Activated naive CD8-positive, alpha-beta T cell treated with anti-CD3 and anti-CD28 coated beads for 36 hours (primary cell): ENCODE measurements at places on chromosomes 11 and 22.

DNA sequence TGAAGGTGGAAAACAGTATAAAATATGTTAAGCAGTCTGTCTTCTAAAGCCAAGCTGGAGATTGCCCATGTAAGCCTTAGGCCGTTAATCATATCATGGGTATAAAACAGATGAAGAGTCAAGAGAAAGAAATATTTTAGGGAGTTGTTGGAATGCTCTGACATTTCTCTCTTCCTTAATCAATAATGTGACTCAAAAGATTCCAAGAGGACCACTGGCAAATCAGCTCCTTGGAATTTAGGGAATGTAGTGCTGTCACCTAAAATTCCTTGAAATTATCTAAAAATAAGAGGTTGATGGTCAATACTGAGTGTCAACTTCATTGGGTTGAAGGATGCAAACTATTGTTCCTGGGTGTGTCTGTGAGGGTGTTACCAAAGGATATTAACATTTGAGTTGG, 525.9 kb downstream of the KCNA4 start:
- DNase-seq, result no peak

DNA sequence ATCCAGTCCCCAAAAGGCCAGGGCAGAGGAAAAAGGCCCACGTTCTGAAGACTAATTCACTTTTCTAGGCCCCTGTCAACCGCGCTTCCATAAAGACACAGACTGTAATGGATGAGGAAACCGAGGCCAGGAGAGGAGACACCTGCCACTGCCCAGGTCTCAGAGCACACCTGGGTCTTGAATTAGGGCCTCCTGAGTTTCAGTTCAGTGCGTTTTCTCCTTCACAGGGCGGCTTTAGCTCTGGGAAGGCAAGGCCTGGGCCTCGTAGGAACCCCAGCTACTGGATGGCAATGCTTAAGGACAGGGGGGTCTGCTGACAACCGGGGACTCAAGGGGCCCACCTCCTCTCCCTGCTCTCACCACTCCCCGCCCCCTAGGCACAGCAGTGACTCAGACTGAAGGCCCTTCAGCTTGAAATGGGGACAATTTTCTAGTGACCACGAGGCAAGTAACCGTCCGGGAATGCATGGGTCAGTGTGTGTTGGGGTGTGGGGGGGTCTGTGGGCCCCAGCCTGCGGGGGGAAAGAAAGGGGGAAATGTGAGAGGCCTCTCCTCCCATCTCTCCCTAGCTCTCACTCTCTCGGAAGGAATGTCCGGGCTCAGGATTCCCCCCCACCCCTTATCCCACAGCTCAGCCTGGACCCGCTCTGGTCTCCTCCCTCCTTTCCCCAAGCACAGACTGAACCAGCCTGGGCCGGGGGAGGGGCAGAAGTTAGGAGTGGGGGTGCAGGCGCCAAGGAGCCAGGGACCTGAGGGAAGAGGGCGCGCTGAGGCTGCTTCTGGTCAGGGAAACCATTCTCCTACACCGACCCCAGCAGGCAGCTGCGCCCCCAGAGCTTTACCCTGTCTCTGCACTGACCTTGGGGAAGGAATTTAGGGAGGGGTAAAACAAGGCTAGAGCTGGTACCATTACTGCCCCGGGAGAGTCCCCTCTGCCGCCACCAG, 17.2 kb downstream of the CREB3L1 start:
- DNase-seq, result no peak

- no peak for DNase-seq
Observed at GRCh38 chr11:109300211-109300610, 121.8 kb upstream of the C11orf87 start.

DNA sequence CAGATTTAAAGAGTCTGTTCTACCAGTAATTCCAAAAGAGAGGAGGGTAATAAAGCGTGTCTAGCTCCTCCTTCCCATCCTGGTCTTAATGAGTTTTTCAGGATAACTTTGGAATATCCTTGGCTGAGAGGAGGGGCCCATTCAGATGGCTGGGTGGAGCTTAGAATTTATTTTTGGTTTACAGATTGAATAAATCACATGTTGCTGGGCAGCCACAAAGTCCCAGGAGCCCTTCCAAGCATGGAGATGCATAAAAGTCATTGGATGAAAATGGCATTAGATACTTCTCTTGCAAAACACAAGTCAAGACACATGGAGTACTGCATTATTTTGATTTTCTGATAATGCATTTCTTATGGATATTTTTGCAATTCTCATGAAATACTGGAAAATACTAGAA, 139.0 kb downstream of the TRPC6 start:
- DNase-seq, result no peak

DNA sequence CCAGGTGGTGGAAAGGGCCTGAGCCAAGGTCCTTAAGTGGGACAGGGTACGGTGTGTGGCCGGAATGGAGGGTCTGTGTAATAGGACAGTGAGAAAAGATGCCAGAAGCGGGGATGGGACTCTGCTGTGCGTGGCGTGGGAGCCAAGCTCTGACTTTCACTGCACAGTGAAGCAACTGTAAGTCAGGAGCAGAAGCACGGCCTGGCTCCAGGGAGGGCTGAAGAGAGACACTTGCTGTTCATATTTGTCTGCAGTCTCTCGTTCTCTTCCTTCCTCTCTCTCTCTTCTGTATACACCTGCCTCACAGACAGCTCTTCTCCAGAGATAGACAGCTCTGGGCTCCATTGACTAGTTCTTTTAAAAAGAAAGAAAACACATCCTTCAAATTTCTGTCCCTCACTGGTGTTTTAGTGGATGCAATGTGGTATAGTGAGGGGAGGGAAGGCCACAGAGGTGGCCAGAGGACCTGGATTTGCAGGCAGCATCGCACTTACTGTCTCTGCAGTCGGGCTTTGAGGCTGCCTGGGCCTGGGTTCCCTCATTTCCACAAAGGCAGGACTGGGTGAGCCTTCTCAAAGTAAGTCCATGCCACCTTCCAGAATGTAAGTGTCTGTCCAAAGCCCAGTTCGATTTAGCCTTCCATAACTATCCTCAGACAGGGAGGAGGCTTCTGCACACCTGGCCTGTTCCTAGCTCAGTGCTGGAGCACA, 2.1 kb downstream of the IL17RA start:
- no peak for DNase-seq

DNA sequence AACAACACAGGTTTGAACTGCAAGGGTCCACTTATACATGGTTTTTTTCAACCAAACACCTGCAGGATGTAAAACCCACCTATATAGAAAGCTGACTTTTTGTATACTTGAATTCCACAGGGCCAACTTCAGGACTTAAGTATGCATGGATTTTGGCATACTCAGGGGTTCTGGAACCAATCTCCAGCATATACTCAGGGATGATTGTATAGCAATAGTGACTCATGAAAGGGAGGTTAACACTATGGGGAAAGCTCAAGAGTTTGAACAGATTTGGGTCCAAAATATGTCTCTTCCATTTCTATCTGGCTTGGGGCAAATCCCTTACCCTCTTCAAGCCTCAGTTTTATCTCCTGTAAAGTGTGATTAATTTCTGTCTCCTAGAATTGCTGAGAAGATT, 94.9 kb downstream of the MICAL2 start:
- DNase-seq, result no peak

GRCh38 chr11:79547256-79547655, 106.4 kb upstream of the TENM4 start:
- DNase-seq, result no peak

DNA sequence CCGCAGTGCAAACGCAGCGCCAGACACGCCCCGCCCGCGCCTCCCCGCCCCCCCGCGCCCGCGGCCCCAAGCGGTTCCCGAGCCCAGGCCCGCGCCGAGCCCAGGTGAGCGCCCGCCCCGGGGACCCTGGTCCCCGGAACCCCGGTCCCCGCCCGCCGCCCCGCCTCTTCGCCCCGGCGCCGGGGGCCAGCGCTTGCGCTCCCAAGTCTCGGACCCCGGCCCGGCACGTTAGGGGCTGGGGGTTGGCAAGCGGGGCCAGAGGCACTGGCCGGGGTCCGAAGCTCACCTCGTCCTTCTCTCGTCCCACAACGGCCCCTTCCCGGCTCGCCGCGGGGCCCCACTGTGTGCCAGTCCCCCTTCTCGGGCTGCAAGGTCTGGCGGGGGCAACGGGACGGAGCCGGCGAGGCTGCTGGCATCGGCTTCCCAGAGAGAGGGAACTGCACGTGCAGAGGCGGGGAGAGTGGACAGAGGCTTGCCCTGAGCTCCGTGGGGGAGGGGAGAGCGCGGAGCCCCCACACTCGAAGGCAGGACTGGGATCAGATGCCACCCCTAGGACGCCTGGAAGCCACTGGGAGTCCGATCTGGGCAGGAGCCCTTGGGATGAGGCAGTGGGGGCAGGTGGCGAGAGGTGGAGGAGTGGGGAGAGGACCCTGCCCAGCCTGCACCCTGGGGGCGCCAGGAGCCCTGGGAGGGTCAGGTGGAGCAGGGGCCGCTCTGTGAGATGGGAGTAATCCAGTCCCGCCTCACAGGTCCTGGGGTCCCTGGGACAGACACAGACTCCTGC, 1.8 kb upstream of the AIFM3 start:
- DNase-seq, result no peak

GRCh38 chr11:544817-545166, 7.5 kb downstream of the LRRC56 start:
- DNase-seq, result no peak

DNA sequence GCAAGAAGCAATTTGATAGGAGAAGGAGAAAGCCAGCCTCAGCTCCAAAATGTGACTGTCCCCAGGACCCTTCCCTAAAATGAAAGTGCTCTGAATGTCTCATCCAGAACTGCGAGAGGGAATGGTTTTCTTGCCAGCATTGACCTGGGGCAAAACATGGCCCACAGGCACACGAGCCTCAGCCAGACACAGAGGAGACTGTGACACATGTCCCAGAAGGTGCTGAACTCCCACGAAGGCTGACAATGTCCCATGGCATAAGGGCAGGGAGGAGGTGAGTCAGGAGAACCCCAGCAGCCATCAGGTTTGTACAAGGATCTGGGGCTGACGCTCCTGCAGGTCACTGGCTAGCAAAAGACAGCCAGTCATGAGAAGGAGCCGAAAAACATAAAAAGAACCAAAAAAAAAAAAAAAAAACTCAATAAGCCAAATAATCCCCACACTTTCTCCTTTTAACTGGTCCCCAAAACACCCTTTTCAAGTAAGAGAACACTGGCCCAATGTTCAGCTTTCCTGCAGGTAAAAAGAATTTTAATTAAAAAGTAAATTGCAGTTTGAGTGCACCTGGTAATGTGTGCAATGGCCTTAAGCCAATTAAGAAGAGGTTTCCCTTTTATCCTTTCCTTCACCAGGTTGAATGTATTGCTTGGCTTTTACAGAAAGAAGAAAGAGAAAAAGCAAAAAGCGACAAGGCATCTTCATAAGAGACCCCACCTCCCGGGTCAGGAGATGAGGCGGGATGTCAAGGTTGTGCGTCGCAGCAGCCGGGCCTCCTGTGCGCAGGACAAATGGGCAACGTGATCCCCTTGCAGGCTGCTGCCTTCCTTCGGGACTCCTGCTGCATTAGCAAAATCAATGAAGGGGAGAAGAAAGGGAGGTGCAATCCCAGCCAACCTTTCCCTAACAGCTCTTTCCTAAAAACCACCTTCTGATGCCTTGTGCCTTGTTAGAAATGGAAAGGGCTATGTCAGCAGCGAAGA, 43.6 kb downstream of the GALNT18 start:
- DNase-seq, result no peak

- DNase-seq, result no peak
Observed at GRCh38 chr22:38266120-38266519, 6.7 kb downstream of the TMEM184B start.

GRCh38 chr11:128685402-128686020, 8.4 kb upstream of the FLI1 start:
- no peak for DNase-seq

GRCh38 chr22:41411021-41411851, 29.5 kb downstream of the TEF start:
- DNase-seq, result no peak

DNA sequence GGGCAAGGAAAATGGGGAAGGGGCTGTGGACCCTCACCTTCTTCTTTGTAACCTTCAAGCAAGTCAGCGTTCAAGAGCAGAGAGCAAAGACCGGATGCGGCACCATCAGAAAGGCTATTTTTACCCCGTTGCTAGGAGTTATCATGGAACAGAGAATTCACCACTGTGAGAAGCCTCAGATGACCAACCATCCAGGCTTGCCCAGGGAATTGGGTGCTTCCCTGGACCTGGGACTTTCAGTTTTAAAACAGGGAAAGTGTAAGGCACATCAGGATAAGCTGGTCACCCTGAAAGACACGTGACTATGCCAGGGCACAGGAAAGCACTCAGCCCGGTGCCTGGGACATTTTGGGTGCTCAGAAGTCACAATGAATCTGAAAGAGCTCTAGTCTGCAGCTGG, 10.4 kb downstream of the GALNT18 start:
- DNase-seq, result no peak

- DNase-seq, result no peak
Observed at GRCh38 chr11:11218629-11218986, 134.4 kb downstream of the CSNK2A3 start.

DNA sequence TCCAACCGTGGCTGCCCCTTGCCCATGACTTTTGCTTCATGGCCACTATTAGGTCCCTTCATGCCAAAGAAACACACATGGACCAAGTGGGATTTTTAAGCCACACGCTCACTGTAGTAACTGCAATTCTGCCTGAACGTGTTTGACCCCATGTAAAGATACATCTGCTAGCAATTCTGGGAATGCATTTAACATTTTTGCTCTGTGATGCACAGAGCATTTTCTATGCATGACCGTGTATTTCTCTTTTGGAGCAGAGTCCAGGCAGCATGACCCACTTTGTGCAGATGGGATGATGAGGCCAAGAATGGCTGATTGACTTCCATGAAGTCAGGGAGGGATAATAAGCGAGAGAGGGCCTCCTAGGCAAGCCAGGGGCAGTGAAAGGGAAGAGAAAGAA, 108.5 kb downstream of the TP53I11 start:
- DNase-seq, result no peak

DNA sequence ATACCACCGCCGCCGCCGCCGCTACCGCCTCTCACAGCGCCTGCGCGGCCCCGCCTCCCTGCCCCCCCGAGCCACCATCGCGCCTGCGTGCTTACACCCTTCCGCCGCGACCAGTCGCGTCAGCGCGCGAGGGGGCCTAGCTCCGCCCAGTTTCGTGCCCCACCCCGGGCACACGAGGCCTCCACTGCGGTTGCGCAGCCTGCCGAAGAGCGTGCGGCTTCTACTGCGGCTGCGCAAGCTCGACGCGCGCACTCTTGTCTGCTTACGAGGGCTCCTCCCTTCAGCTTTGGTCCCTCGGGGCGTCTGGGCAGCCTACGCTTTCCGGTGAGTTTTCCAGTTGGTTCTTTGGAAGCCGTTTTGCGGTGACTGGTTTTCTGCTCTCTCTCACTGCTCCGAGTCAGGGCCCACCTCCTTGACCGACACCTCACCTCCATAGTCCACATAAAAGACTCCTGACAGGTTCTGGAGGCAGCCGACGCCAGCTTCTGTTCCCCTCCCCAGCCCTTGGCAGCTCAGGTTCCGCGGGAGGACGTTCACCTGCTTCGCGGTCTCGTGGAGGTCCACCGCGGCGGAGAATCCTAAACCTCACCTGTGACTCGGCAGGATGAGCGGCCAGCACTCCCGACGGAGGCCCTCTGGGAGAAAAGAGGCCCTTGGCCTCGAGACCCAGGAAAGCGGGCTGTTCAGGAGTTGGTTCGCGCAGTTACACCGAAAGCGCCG, at the start of gene PITPNB:
TSS of gene PITPNB (minus strand) at position 35 of the 720 bp plus-strand sequence. CDS start 65 bp downstream, outside the sequence.
- peak; percentile 98 for DNase-seq

DNA sequence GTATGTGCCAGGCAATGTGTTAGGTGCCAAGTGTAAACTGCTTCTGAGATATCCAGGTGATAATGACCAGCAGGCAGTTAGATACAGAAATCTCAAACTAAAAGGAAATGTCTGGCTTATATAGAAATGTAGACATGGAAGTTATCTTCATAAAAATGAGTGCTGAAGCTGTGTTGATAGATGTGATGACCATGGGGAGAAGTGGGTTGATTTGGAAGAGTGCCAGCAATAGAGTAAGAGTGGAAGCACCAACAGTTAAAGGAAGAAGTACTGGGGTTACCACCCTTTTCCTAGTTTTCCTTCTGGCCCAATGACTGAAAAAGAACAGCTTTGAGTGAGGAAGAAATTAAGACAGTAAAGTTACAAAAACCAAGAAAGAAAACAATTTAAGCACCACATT, 68.5 kb downstream of the C2CD3 start:
- no peak for DNase-seq
